T-helper 17 cell (primary cell): ENCODE measurements at places on chromosomes 3 and 15.

DNA sequence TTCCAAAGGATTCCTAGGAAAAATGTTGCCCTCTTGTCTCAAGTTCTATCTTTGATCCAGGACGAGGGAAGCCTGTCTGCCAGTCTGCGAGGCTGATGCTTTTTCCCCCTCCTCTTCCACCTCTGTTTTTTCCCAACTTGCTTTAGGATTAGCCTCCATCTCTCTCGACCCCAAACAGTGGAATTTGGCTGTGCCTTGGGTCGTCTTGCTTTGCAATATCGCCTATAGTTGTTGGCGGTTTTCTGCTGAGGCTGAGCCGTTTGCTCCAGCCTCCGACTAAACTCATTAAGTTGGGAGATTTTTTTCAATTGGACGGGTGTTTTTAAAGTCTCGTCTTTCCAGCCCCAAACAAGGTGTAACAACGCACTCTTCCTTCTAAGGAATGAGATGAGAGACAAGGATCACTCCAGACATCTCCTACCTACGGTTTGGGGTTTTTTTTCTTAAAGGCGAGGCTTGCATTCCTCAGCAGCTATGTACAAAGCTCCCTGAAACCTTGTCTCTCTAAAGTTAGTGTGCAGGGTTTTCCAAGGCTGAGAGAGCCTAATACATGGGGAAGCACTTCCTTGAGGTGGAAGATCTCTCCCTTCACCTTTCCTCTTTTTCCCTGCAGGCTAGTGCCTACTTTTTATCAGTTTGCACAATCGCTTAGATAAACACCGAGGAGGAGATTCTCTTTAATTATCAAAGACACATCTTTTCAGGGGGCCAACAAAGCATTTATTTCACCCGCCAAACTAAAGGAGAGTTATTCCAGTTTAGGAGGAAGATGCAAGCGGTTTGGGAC is 4.8 kb upstream of the NR2F2 start:
- H3K4me1 ChIP-seq = peaks cover 7% of the 10 kb centered on the region
- DNase-seq = no peak
- no peak overlapping the region for H3K27ac ChIP-seq

DNA sequence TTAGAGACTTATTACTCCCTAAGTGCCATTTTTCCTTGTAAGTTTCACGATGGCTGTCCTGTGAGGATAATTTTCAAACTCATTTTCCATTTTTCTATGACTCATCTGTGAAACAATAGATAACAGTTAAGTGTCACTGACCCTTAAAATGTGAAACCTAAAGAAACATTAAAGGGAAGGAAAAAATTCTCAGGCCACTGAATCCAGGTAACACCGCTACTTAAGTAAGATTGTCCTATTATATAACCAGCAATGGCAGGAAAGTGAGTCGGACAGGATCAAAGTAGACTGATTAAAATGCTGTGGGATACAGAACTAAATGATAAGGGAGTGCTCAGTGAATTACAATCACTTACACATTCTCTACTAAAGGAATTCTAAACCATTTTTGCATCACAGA is 12.4 kb downstream of the PLD1 start:
- peaks cover 16% of the 10 kb centered on the region for H3K4me1 ChIP-seq
- H3K4me3 ChIP-seq = no peak overlapping the region
- DNase-seq = no peak

GRCh38 chr3:177210744-177211502 is 13.6 kb upstream of the TBL1XR1 start:
- H3K27me3 ChIP-seq = no peaks in the 10 kb centered on the region
- H3K4me1 ChIP-seq = peaks cover 3% of the 10 kb centered on the region
- no peaks in the 10 kb centered on the region for H3K36me3 ChIP-seq
- H3K4me3 ChIP-seq = no peak overlapping the region

DNA sequence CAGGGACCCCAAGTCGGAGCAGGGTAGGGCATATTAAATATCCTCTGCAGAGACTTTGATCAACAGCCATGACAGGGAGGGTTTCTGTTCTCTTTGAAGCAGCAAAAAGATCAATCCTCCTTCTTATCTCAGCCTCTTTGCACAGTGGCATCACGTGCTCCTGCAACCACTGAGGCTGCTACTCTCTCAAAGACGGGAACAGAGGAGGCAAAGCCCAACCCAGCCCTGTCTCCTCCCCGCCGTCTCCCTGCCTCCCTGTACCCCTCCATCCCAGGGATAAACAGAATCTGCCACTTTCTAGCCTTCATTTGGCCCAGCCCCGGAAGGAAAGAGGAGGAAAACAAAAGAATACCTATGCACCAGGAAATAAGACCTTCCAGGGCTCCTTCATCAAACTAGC is 7.5 kb upstream of the TBC1D21 start:
- no peak overlapping the region for H3K4me3 ChIP-seq
- H3K27me3 ChIP-seq = peaks cover 67% of the 10 kb centered on the region
- no peaks in the 10 kb centered on the region for H3K36me3 ChIP-seq
- H3K27ac ChIP-seq = no peak overlapping the region
- peaks cover 2% of the 10 kb centered on the region for H3K4me1 ChIP-seq
- DNase-seq = no peak

- H3K36me3 ChIP-seq = no peaks in the 10 kb centered on the region
- peaks cover 46% of the 10 kb centered on the region for H3K4me1 ChIP-seq
- peak overlapping the region; percentile 70 for H3K27ac ChIP-seq
- no peak for DNase-seq
- no peak overlapping the region for H3K4me3 ChIP-seq
Observed at GRCh38 chr3:59446775-59447465, 397.1 kb upstream of the CFAP20DC start.

- H3K4me1 ChIP-seq = peaks cover 6% of the 10 kb centered on the region
- no peak overlapping the region for H3K27ac ChIP-seq
- H3K27me3 ChIP-seq = peaks cover 73% of the 10 kb centered on the region
- DNase-seq = no peak
Observed at GRCh38 chr15:69305204-69305931, 6.7 kb downstream of the PAQR5 start.

DNA sequence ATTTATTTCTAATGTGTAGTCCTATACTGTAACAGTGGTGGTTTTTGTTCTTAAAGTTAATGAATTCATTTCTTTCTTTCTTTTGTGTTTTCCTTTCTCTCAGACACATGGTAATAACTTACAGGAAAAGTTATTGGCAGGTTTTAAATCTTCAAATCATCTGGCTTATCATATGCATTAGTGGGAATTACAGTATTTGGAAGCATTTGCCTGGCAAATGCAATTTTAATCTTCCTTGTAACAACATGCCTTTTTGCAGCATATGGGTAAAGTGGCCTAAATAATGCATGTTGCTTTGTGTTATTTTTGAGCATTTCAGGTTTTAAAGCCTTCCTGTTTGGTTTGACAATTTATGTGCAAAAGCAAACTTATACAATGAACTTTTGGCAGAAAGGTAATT is 66.8 kb downstream of the GALK2 start:
- H3K27ac ChIP-seq = no peak overlapping the region
- H3K36me3 ChIP-seq = peaks cover 10% of the 10 kb centered on the region
- DNase-seq = no peak
- no peaks in the 10 kb centered on the region for H3K27me3 ChIP-seq
- H3K4me3 ChIP-seq = no peak overlapping the region
- peaks cover 15% of the 10 kb centered on the region for H3K4me1 ChIP-seq

- peak overlapping the region; percentile 41 for H3K27ac ChIP-seq
- DNase-seq = no peak
- H3K27me3 ChIP-seq = no peaks in the 10 kb centered on the region
- no peak overlapping the region for H3K4me3 ChIP-seq
- peaks cover 18% of the 10 kb centered on the region for H3K36me3 ChIP-seq
- peaks cover 30% of the 10 kb centered on the region for H3K4me1 ChIP-seq
Observed at GRCh38 chr15:51768018-51768417, 16.6 kb downstream of the TMOD2 start.

DNA sequence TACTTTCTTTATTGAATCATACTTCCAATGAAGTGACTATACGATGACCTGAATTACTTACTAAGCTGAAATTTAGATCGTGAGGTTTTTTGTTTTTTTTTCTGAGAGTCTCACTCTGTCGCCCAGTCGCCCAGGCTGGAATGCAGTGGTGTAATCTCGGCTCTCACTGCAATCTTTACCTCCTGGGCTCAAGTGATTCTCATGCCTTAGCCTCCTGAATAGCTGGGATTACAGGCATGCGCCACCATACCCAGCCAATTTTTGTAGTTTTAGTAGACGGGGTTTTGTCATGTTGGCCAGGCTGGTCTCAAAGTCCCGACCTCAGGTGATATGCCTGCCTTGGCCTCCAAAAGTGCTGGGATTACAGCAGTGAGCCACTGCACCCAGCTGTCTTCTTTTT is 28.7 kb downstream of the SPPL2A start:
- no peak overlapping the region for H3K27ac ChIP-seq
- H3K36me3 ChIP-seq = peaks cover 3% of the 10 kb centered on the region
- H3K27me3 ChIP-seq = no peaks in the 10 kb centered on the region

DNA sequence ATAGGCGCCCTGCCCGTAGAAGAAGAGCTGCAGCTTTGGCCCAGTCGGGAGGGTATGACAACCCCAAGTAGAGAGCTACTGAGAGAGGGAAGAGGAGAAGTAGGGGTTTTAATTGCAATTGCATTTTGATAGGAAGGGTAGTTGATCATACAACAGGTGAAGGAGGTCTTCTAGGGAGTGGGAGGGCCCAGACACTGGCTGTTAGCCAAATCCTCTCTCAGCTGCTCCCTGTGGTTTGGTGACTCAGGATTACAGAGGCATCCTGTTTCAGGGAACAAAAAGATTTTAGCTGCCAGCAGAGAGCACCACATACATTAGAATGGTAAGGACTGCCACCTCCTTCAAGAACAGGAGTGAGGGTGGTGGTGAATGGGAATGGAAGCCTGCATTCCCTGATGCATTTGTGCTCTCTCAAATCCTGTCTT is 408.9 kb upstream of the THBS1 start:
- no peak overlapping the region for H3K4me3 ChIP-seq
- no peak for DNase-seq
- H3K4me1 ChIP-seq = peaks cover 8% of the 10 kb centered on the region
- H3K27me3 ChIP-seq = peaks cover 59% of the 10 kb centered on the region

GRCh38 chr3:29827756-29828155 is 546.9 kb downstream of the RBMS3 start:
- H3K27me3 ChIP-seq = no peaks in the 10 kb centered on the region
- no peaks in the 10 kb centered on the region for H3K36me3 ChIP-seq
- no peak overlapping the region for H3K27ac ChIP-seq
- H3K4me1 ChIP-seq = no peaks in the 10 kb centered on the region

GRCh38 chr15:77624868-77625267 is 7.8 kb downstream of the LINGO1 start:
- peaks cover 20% of the 10 kb centered on the region for H3K27me3 ChIP-seq
- DNase-seq = no peak
- H3K4me3 ChIP-seq = no peak overlapping the region
- peaks cover 2% of the 10 kb centered on the region for H3K4me1 ChIP-seq
- H3K36me3 ChIP-seq = peaks cover 2% of the 10 kb centered on the region
- no peak overlapping the region for H3K27ac ChIP-seq

DNA sequence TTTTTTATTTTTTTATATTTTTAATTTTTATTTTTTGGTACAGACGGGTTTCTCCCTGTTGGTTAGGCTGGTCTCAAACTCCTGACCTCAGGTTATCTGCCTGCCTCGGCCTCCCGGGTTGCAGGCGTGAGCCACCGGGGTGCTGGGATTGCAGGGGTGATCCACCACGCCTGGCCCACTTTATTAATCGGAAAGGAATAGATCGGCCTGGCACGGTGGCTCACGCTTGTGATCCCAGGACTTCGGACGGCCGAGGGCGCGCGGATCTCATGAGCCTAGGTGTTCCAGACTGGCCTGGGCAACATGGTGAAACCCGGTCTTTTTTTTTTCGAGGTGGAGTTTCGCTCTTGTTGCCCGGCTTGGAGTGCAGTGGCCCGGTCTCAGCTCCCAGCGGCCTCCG is 26.5 kb upstream of the TUBGCP5 start:
- peaks cover 9% of the 10 kb centered on the region for H3K27me3 ChIP-seq
- no peak overlapping the region for H3K27ac ChIP-seq
- H3K36me3 ChIP-seq = no peaks in the 10 kb centered on the region
- no peak for DNase-seq
- H3K4me1 ChIP-seq = no peaks in the 10 kb centered on the region

DNA sequence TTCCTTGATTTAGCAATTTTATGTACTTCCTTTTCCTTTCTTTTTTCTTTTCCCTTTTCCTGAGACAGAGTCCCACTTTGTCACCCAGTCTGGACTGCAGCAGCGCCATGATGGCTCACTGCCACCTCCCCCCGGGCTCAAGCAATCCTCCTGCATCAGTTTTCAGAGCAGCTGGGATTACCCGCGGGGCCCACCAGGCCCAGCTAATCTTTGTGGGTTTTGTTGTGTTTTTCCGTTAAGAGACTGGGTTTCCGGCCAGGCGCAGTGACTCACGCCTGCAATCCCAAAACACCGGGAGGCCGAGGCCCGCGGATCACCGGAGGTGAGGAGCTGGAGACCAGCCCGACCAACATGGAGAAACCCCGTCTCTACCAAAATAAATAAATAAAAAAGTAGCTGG is 17.7 kb downstream of the GOLGA8S start:
- no peaks in the 10 kb centered on the region for H3K36me3 ChIP-seq
- H3K4me3 ChIP-seq = no peak overlapping the region
- no peak for DNase-seq
- no peaks in the 10 kb centered on the region for H3K4me1 ChIP-seq
- peaks cover 15% of the 10 kb centered on the region for H3K27me3 ChIP-seq
- H3K27ac ChIP-seq = no peak overlapping the region

GRCh38 chr3:168047190-168047795 is 48.4 kb downstream of the GOLIM4 start:
- H3K27me3 ChIP-seq = peaks cover 12% of the 10 kb centered on the region
- no peak overlapping the region for H3K4me3 ChIP-seq
- no peak overlapping the region for H3K27ac ChIP-seq
- no peak for DNase-seq
- no peaks in the 10 kb centered on the region for H3K4me1 ChIP-seq

DNA sequence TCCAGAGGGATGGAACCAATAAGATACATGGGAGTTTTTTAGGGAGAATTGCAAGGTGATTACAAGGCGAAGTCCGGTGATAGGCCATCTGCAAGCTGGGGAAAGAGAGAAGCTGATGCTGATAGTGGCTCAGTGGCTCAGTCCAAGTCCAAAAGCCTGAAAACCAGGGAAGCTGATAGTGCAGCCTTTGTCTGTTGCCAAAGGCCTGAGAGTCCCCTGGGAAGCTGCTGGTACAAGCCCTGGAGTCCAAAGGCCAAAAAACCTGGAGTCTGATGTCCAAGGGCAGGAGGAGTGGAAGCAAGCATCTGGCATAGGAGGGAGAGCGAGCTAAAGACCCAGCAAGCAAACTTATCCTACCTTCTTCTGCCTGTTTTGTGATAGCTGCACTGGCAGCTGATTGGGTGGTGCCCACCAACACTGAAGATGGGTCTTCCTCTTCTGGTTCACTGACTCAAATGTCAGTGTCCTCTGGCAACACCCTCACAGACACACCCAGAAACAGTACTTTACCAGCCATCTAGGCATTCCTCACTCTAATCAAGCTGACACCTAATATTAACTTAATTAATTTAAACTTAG is 16.7 kb downstream of the TFG start:
- H3K27ac ChIP-seq = peak overlapping the region; percentile 51
- peaks cover 14% of the 10 kb centered on the region for H3K36me3 ChIP-seq
- H3K4me3 ChIP-seq = no peak overlapping the region
- DNase-seq = no peak
- H3K4me1 ChIP-seq = peaks cover 21% of the 10 kb centered on the region
- H3K27me3 ChIP-seq = no peaks in the 10 kb centered on the region

GRCh38 chr15:89499156-89499555 is 2.8 kb upstream of the RHCG start:
- DNase-seq = no peak
- H3K4me3 ChIP-seq = no peak overlapping the region
- no peaks in the 10 kb centered on the region for H3K36me3 ChIP-seq
- no peak overlapping the region for H3K27ac ChIP-seq

- H3K4me1 ChIP-seq = peaks cover 5% of the 10 kb centered on the region
- no peaks in the 10 kb centered on the region for H3K36me3 ChIP-seq
- H3K27me3 ChIP-seq = peaks cover 19% of the 10 kb centered on the region
- no peak for DNase-seq
Observed at GRCh38 chr3:32862936-32863487, 45.2 kb downstream of the TRIM71 start.
